ENCODE measurements at places on chromosomes 16 and 17. TPM values are rescaled to one million over a fixed set of nuclear protein-coding genes. Genes with fewer than 3 reads are reported as not detected.

The YPEL2 gene
- 4.2 TPM for total RNA-seq

The ITGB4 gene
- total RNA-seq: not detected

The BEAN1 gene
- not detected for total RNA-seq

The EFCAB5 gene
- not detected for total RNA-seq

The PPY gene
- not detected for total RNA-seq

The MT1A gene
- total RNA-seq: not detected

The RTN4RL1 gene
- not detected for total RNA-seq

The RFWD3 gene
- 61.9 TPM for total RNA-seq

The CPNE2 gene
- 20.0 TPM for total RNA-seq

The FLYWCH2 gene
- 82.4 TPM for total RNA-seq

The C16orf89 gene
- not detected for total RNA-seq

The CCL16 gene
- not detected for total RNA-seq

The KRT34 gene
- total RNA-seq: 1.6 TPM

DNA sequence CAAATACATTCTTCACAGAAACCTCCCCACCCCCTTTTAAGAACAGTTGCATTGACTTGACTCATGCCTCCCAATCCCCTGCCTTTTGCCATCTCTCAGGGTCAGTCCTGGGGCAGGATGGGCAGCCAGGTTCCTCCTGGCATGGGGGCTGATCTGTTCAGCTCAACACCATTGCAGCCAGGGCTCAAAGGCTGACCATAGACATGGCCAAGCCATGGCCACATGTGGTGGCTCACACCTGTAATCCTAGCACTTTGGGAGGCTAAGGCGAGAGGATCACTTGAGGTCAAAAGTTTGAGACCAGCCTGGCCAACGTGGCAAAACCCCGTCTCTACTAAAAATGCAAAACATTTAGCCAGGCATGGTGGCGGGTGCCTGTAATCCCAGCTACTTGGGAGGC is 14.1 kb downstream of the ATP2C2 start:
- DNase-seq: no peak
- no peak overlapping the region for H3K4me3 ChIP-seq
- H3K27me3 ChIP-seq: no peaks in the 10 kb centered on the region
- H3K36me3 ChIP-seq: no peaks in the 10 kb centered on the region
- no peaks in the 10 kb centered on the region for H3K4me1 ChIP-seq
- H3K27ac ChIP-seq: no peak overlapping the region

DNA sequence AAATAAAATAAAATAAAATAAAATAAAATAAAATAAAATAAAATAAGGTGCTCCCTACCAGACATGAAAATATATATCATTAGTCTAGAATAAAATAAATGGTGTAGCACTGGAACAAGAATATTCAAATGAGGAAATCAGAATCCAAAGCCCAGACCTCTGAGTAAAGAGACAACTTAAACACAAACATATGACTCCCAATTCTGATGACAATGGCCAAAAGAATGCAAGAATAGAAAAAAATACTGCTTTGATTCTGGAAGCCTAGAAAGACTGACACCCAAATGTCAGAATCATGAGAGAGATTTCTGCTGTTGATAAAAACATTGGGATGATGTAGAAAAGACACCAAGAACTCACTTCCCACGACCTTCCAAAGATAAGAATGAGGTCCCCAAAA is 27.9 kb downstream of the MYOCD start:
- peaks cover 12% of the 10 kb centered on the region for H3K4me1 ChIP-seq
- H3K27me3 ChIP-seq: no peaks in the 10 kb centered on the region
- peak overlapping the region; percentile 10 for H3K27ac ChIP-seq

DNA sequence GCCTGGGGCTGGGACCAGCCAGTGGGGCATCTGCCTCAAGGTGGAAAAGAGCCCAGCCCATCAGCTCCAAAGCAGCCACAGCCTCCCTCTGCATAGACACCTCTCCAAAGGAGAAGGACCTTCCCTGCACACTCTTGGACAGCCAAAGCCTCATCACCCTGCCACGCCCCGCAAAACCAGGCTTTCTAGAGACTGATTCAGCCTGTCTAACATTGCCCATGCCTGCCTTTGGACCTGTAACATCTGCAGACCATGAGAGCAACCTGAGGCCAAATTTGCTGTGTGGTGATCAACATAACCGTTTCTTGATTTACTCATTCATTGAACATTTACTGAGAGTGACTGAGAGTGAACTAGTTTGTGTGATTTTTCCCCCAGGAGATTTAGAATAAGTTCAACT is 219.7 kb upstream of the HSBP1 start:
- H3K4me3 ChIP-seq: no peak overlapping the region
- H3K27ac ChIP-seq: no peak overlapping the region
- H3K4me1 ChIP-seq: no peaks in the 10 kb centered on the region
- DNase-seq: no peak
- no peaks in the 10 kb centered on the region for H3K27me3 ChIP-seq
- no peaks in the 10 kb centered on the region for H3K36me3 ChIP-seq

DNA sequence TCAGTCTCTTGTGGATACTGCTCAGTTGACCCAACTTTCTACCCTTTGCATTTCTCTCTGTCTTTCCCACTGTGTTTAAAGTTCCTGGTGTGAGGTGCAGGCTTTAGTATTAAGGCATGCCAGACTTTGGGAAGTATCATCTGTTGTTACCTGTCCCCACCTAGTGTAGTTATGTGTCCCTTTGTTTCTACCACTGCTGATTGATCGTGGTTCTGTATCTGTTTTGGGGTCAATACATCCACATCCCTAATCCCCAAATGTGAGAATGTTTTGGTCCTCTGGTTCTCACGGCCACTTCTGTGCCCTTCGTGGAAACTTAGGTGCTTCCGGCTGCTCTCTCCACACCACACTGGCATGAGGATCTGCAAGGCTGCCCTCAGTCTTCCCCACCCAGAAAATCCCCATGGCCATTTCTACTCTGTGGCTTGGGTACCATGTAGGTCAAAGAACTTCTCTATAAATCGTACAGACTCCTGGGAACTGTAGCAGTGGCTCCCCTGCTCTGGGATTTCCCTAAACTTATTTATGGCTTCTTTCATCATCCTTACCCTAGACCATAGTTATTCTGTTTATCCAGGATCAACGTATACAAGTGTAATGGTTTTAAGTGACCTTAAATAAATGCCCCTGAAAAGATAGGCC is 443.2 kb downstream of the XYLT1 start:
- no peaks in the 10 kb centered on the region for H3K4me1 ChIP-seq
- no peak for DNase-seq
- H3K36me3 ChIP-seq: no peaks in the 10 kb centered on the region
- H3K27ac ChIP-seq: no peak overlapping the region
- no peaks in the 10 kb centered on the region for H3K27me3 ChIP-seq

DNA sequence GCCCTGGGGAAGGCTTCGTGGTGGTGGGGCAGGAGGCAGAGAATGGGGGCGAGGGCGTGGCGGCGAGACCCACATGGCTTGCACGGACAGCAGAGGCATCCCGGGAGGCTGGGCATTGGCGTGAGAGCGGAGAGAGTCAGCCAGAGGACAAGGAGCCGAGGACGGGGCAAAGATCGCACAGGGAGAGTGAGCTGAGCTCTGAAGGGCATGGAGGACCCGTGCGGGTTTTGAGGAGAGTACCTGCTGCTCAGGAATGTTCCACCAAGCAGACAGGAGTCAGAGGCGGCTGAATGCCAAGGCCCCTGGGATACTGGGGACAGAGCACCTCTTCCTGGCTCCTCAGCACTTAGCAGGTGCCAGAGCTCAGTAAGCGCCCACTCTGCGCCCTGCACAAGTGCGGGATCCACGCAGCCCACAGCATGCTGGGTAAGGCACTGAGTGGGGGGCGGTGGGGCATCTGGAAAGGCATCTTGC is 47.8 kb downstream of the ARHGAP27 start:
- no peak overlapping the region for H3K27ac ChIP-seq
- H3K27me3 ChIP-seq: peaks cover 2% of the 10 kb centered on the region
- DNase-seq: no peak
- H3K4me1 ChIP-seq: peaks cover 16% of the 10 kb centered on the region

DNA sequence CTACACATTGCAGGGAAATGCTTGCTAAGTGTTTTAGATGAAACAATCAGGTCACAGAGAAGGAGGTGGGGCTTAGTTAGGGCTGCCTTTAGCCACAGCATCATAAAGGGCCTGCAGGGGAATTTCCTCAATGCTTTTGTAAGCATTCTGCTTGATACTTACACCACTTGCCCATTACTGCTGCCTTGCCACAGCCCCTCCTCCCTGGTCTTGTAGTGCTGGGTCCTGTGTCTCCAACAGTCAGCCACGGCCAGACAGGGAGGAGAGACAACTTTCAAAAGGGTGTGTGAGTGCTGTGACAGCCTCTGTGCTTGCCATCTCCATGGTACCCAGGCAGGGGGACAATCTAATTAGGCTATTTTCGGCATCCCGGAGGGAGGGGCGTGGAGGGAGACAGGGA is 111.2 kb downstream of the SHISA9 start:
- no peak overlapping the region for H3K4me3 ChIP-seq
- no peaks in the 10 kb centered on the region for H3K4me1 ChIP-seq
- no peaks in the 10 kb centered on the region for H3K36me3 ChIP-seq

- H3K27ac ChIP-seq: no peak overlapping the region
- H3K4me1 ChIP-seq: peaks cover 7% of the 10 kb centered on the region
- peaks cover 27% of the 10 kb centered on the region for H3K36me3 ChIP-seq
- H3K27me3 ChIP-seq: peaks cover 25% of the 10 kb centered on the region
- no peak overlapping the region for H3K4me3 ChIP-seq
- DNase-seq: no peak
Observed at GRCh38 chr16:67641779-67642708, 2.9 kb upstream of the CARMIL2 start.

DNA sequence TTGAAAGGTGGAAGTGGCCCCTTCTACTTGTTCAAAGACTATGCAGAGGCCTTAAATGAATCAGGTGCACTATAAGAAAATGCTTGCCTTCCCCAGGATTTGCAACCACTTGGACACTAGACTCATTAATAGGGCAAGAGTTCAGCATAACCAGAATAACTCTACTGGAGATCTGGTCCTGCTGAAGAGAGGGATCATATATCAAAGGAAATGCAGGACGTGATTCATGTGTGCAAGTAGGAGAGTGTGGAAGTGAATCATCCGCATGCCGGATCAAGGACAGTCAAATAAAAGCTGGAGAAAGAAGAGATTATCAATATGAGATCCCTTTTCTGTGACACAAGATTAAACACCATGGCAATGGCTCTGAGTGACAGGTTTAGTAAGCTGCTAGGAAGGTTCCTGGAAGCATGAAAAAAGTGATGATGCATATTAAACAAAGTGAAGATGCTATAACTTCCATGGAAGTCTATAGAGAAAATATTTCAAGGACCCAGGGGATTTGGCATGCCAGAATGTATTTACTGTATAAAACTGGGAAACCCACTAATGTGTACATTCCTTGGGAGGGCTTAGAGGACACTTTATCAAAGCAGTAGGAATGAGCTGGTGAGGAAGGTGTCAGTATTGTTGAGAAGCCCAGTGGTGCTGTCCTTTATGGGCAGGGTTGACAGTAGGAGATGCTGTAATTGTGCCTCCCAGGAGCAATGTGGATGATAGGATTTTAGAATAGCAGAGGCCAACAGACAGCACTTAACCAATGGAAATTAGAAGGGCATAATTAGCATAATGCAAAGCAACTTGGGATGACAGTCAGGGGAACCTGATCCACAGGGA is 133.1 kb downstream of the ABCA8 start:
- no peaks in the 10 kb centered on the region for H3K27me3 ChIP-seq
- peak; percentile 85 for DNase-seq
- peaks cover 25% of the 10 kb centered on the region for H3K4me1 ChIP-seq
- no peak overlapping the region for H3K4me3 ChIP-seq
- peak overlapping the region; percentile 21 for H3K27ac ChIP-seq

DNA sequence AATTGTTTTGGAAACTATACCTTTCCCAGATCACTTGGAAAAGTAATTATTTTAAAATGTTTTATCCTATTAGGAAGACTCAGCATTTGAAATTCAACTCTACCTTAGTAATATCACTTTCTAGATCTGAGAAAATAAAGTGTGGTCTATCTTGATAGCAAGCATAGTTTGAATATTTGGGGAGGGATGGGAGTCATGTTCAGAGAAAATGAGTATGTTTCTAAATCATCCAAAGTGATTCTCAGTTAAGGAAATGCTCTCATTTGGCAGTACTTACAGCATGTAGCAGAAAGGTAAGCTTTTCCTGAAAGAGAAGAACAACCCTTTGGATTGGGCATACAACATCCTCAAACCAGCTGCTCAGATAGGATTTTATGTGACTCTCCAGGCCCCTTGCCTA is 6.9 kb downstream of the C17orf75 start:
- no peak for DNase-seq
- H3K27me3 ChIP-seq: no peaks in the 10 kb centered on the region
- H3K36me3 ChIP-seq: peaks cover 27% of the 10 kb centered on the region
- peaks cover 9% of the 10 kb centered on the region for H3K4me1 ChIP-seq

- no peaks in the 10 kb centered on the region for H3K36me3 ChIP-seq
- DNase-seq: no peak
- no peak overlapping the region for H3K4me3 ChIP-seq
- no peaks in the 10 kb centered on the region for H3K4me1 ChIP-seq
- peaks cover 5% of the 10 kb centered on the region for H3K27me3 ChIP-seq
- no peak overlapping the region for H3K27ac ChIP-seq
Observed at GRCh38 chr17:49218941-49219913, 8.7 kb downstream of the ABI3 start.

DNA sequence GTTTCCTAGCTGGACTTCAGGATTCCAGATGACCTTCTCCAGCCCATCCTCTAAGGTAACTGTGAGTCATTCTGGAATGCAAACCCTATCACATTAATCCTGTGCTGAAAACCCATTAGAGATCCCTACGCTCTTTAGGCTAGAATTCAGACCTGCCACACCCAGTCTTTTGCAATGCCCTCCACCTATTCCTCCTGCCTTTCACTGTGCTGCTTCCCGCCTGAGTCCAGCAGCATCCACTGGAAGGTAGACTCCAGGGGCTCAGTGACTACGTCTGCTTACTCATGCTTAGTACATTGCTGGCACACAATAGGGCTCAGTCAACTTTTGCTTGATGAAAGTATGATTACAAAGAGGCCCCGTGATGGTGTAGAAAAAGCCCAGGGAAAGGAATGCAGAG is 121.1 kb downstream of the SPACA3 start:
- H3K4me3 ChIP-seq: no peak overlapping the region
- no peaks in the 10 kb centered on the region for H3K27me3 ChIP-seq
- no peak overlapping the region for H3K27ac ChIP-seq
- H3K36me3 ChIP-seq: no peaks in the 10 kb centered on the region
- no peak for DNase-seq
- H3K4me1 ChIP-seq: no peaks in the 10 kb centered on the region

GRCh38 chr16:54305080-54305479 is 18.5 kb upstream of the IRX3 start:
- 0 out of 2 replicates have a peak, but pooled peaks cover 2% of the 10 kb centered on the region for H3K27me3 ChIP-seq
- DNase-seq: no peak
- no peak overlapping the region for H3K4me3 ChIP-seq
- no peaks in the 10 kb centered on the region for H3K4me1 ChIP-seq
